ENCODE measurements at places on chromosomes 4 and X.

DNA sequence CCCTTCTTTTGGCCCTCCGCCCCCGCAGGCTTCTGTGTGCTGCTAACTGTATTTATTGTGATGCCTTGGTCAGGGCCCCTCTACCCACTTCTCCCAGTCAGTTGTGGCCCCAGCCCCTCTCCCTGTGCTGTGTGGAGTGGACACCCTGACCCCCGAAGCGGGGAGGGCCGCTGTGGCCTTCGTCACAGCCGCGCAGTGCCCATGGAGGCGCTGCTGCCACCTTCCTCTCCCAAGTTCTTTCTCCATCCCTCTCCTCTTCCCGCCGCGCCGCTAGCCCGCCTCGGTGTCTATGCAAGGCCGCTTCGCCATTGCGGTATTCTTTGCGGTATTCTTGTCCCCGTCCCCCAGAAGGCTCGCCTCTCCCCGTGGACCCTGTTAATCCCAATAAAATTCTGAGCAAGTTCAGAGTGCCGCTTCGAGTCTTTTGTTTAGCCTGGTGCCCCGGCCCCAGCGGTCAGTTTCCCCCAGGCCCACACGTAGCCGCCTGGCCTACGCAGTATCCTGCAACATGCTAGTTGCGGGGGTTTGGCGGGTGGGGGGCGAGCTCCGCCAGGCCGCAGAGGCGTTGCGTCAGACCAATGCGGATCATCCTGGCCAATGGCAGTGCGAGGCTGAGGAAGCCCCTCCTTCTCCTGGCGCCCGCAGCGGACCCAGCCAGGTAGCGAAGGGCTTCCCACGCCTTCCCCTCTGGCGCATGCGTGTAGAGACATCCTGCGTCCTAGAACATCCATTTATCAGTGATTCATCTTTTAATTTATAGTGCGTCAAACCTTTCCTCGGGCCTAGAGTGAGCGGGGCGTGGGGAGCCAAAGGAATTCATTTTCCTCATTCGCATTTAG, 5.6 kb upstream of the KANTR start:
- peak; percentile 60 for DNase-seq

DNA sequence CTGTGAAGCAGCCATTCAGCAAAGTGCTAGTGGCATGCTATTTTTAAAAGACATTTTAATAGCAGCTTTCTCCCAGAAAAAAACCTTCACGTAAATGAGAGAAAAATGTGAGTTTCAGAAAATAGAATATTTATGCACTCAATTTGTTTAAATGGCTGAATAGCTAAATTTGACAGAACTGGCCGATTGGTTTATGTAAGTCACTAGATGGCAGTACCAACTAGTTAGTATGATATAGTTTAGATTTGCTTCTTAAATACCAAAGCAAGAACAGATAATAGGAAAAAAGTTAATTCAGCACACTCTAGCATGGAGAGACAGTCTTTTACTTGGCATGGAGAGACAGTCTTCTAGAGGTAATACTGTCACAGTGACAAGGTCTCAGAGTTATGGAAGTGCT, 250.1 kb downstream of the SNCA start:
- no peak for DNase-seq

GRCh38 chr4:4268776-4269175, 20.8 kb upstream of the TMEM128 start:
- DNase-seq, result no peak

- DNase-seq, result no peak
Measured at GRCh38 chrX:133544115-133544514, 128.8 kb upstream of the GPC4 start.
